Activated T-cell treated with anti-CD3 and anti-CD28 coated beads, Interleukin-2, amount 50 U/mL, for 72 hours (primary cell): ENCODE measurements at places on chromosomes 6 and 20.

- H3K4me3 ChIP-seq, result peak overlapping the region; percentile 84
- peaks cover 44% of the 10 kb centered on the region for H3K4me1 ChIP-seq
- H3K36me3 ChIP-seq, result peaks cover 3% of the 10 kb centered on the region
- H3K27ac ChIP-seq, result peak overlapping the region; percentile 87
Measured at GRCh38 chr6:117548797-117549301, 53.5 kb downstream of the GOPC start.

- no peak overlapping the region for H3K4me3 ChIP-seq
- H3K27ac ChIP-seq, result no peak overlapping the region
- H3K36me3 ChIP-seq, result no peaks in the 10 kb centered on the region
Measured at GRCh38 chr6:139640448-139640847, 266.0 kb upstream of the CITED2 start.

GRCh38 chr6:170462366-170463020 lies 90.6 kb downstream of the PSMB1 start:
- H3K27me3 ChIP-seq, result no peaks in the 10 kb centered on the region
- H3K4me3 ChIP-seq, result no peak overlapping the region
- H3K4me1 ChIP-seq, result peaks cover 5% of the 10 kb centered on the region
- DNase-seq, result no peak
- H3K27ac ChIP-seq, result no peak overlapping the region
- H3K36me3 ChIP-seq, result peaks cover 3% of the 10 kb centered on the region

DNA sequence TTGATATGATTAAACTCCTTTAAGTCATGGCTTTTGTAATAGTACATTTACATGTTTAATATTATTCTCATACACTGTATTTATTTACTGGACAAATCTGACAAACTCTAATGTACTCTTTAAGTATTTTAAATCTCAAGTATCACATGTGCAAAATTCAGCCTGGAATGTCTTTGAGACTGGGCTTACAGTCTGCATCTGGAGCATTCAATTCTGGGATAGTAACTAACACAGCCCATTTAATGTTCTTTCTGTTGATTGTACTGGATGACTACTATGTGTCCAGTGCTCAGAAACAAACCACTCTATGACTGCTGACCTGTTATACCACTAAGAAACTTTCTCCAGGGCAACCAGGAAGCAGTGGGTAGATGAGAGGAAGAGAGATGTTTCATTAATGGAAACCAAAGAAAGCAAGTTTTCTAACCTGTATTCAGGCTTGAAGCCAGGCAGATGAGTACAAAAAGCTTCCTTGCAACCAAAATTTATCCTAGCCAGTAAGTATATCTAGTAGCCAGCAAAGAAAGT lies 26.8 kb downstream of the FBXL4 start:
- peaks cover 10% of the 10 kb centered on the region for H3K36me3 ChIP-seq
- no peak overlapping the region for H3K4me3 ChIP-seq
- no peaks in the 10 kb centered on the region for H3K27me3 ChIP-seq
- H3K27ac ChIP-seq, result no peak overlapping the region
- no peak for DNase-seq

GRCh38 chr6:69622230-69622629 lies 174.6 kb downstream of the LMBRD1 start:
- H3K27me3 ChIP-seq, result peaks cover 2% of the 10 kb centered on the region
- H3K27ac ChIP-seq, result no peak overlapping the region
- H3K4me1 ChIP-seq, result no peaks in the 10 kb centered on the region
- H3K36me3 ChIP-seq, result no peaks in the 10 kb centered on the region

DNA sequence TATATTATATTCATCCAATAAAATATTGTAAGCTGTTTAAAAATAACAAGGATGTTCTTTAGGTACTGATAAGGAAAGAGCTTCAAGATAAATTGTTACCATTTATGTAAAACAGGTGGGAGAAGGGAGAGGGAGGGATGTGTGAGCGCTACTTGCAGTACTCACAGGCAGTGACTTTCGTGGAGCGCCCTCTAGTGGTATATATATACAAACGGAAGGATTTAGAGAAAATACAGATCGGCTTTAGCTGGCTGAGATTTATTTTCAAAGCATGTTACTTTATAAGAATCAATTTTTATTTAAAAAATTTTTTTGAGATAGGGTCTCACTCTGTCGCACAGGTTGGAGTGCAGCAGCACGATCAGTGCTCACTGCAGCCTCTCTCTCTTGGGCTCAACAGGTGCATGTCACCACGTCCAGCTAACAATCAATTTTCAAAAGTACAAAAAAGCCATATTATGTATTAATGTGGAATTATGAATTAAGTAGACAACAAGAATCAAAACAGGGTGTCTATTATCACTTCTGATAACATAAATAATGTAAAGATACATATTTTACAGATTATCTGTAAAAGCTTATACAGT lies 3.3 kb upstream of the MOG start:
- no peak overlapping the region for H3K4me3 ChIP-seq
- H3K36me3 ChIP-seq, result no peaks in the 10 kb centered on the region
- peak; percentile 51 for DNase-seq

GRCh38 chr20:50460115-50460607 lies 50.0 kb upstream of the PTPN1 start:
- H3K27ac ChIP-seq, result no peak overlapping the region
- H3K4me3 ChIP-seq, result no peak overlapping the region
- no peak for DNase-seq
- peaks cover 1% of the 10 kb centered on the region for H3K27me3 ChIP-seq

- no peaks in the 10 kb centered on the region for H3K36me3 ChIP-seq
- no peak overlapping the region for H3K4me3 ChIP-seq
- no peak for DNase-seq
- H3K27ac ChIP-seq, result no peak overlapping the region
- peaks cover 61% of the 10 kb centered on the region for H3K27me3 ChIP-seq
- peaks cover 17% of the 10 kb centered on the region for H3K4me1 ChIP-seq
Measured at GRCh38 chr6:1622220-1622850, 12.6 kb downstream of the FOXC1 start.

DNA sequence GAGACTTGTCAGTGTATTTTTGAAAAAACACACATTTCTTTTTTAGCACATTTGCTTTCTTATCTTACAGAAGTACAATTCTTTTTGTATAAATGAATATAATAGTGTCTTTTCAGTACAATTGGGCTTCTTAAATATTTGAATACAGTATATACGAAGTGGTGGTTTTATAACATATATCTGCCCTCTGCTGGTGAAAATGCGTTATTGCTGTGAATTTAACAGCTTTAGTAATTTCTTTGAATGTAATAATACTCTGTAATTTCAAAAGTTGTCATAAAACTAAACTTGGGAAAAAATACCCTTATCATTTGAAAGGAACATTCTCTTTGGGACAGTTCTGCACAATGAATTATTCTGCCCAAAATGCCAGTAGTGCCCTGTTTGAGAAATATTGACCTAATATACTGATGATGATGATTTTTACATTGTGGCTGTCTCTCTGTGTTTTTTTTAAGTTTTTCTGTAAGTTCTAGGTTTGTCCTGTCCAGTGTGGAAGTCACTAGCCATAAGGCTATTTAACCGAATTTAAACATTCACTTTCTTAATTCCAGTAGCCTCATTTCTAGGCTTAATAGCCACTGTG lies 19.0 kb downstream of the SMAP1 start:
- no peaks in the 10 kb centered on the region for H3K27me3 ChIP-seq
- peaks cover 28% of the 10 kb centered on the region for H3K4me1 ChIP-seq
- no peak overlapping the region for H3K4me3 ChIP-seq

GRCh38 chr6:6557886-6558285 lies 30.6 kb upstream of the LY86 start:
- DNase-seq, result no peak
- peaks cover 63% of the 10 kb centered on the region for H3K4me1 ChIP-seq
- no peaks in the 10 kb centered on the region for H3K36me3 ChIP-seq
- H3K27me3 ChIP-seq, result no peaks in the 10 kb centered on the region
- no peak overlapping the region for H3K27ac ChIP-seq

DNA sequence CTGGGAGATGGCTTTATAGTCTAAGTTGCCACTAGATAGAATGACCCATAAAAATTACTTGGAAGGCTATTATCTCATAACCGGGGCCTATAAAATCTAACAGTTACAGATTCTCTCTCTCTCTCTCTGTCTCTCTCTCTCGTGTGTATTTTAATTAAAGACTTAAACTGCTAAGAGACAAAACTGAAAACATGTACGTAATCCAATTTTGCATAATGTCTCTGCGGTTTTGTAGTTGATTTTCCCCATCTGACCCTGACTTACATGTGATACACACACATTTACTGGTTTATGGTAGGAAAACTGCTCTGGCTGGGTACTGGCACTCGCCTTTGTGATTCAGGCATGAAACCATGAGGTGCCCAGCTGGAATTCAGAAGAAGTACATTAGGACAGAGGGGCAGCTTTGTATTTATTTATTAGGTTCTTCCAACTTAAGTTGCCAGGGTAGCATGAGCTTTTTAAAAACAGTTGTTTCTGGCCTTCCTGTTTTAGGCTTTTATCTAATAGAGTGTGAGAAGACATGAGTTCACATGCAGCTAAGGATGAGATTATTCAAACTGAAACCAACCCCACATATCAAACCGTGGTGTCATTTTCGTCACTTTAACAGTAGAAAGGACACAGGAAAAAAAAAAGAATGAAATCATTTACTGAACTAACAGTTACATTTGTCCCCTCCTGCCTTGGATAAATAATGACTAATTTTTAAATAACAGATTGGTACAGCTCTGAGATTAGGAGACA lies 182.5 kb downstream of the GMPR start:
- peaks cover 64% of the 10 kb centered on the region for H3K4me1 ChIP-seq
- H3K4me3 ChIP-seq, result peak overlapping the region; percentile 82
- no peaks in the 10 kb centered on the region for H3K27me3 ChIP-seq

DNA sequence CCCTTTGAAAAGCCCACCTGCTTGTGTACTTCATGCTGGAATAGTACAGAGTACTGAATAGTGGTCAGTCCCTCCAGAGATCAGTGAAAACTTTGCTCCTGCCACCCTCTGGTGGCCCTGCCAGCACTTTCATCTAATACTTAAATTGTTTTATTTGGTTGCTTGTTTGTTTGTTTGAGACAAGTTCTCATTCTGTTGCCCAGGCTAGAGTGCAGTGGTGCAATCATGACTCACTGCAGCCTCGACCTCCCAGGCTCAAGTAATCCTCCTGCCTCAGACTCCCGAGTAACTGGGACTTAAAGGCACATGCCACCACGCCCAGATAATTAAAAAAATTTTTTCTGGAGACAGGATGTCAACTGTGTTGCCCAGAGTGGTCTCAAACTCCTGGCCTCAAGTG lies 9.1 kb downstream of the FAM83D start:
- H3K4me1 ChIP-seq, result peaks cover 14% of the 10 kb centered on the region
- peaks cover 14% of the 10 kb centered on the region for H3K36me3 ChIP-seq
- DNase-seq, result no peak
- no peak overlapping the region for H3K4me3 ChIP-seq
- no peak overlapping the region for H3K27ac ChIP-seq

DNA sequence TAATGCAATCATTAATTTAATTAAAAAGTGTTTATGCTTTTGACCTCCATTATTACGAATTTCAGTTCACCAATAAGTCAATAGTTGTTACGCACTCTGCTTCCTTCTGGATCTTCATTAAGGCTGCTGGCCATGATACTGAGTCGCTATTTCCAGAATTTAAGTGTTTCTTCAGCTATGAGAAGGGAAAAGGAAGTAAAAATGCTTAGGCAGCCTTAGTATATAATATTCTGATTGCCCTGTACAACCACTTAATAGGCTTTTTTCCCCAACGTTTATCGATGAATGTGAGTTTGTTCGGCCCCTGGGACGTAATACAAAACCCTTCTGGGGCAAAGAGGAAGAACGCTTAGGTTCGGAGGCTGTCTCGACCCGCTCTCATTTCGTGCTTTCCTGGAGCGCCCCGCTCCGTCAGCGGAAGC lies 644 bp downstream of the OARD1 start:
- H3K27me3 ChIP-seq, result no peaks in the 10 kb centered on the region
- DNase-seq, result no peak
- peaks cover 18% of the 10 kb centered on the region for H3K36me3 ChIP-seq
- peak overlapping the region; percentile 94 for H3K4me3 ChIP-seq
- peaks cover 45% of the 10 kb centered on the region for H3K4me1 ChIP-seq
- H3K27ac ChIP-seq, result peak overlapping the region; percentile 95

DNA sequence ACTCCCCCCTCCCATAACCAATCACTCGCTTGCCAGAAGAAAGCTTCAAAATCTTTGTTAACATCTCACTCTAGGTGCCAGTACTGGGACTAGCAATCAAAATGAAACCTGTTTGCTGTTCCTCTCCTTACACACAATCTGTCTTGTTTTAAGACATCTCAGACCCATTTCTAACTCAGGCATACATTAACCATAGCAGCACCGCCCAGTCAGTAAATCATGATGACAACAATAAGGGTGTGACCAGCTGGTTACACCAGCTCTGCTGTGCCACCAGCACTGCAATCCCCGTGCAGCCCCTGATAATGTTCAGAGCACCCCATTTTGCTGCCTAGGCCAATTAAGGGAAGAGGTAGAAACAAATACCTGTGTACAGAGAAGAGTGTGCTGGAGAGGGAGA lies 185.2 kb upstream of the TAB2 start:
- peaks cover 9% of the 10 kb centered on the region for H3K36me3 ChIP-seq
- H3K4me1 ChIP-seq, result peaks cover 39% of the 10 kb centered on the region
- H3K4me3 ChIP-seq, result peak overlapping the region; percentile 43
- no peaks in the 10 kb centered on the region for H3K27me3 ChIP-seq

DNA sequence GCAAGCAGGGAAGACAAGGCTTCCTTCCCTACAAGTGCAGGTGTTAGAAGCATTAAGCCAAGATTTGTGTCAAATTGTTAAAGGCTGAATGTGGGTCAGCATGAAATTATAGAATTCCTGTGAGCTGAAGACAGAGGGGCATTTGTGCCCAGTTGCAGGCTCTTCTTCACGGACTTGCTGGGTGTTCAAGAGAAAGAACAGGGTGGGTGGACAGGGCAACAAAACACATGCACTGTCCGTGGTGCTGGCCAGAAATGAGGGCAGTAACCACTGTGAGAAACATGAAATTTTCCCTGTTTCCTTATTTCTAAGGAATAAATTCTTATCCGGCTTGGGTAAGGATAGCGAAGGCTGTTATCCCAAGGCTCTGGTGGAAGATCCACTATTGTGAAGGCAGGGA lies 579.5 kb upstream of the HTR1E start:
- no peak overlapping the region for H3K4me3 ChIP-seq
- DNase-seq, result no peak
- H3K36me3 ChIP-seq, result no peaks in the 10 kb centered on the region
- no peak overlapping the region for H3K27ac ChIP-seq
- no peaks in the 10 kb centered on the region for H3K27me3 ChIP-seq

DNA sequence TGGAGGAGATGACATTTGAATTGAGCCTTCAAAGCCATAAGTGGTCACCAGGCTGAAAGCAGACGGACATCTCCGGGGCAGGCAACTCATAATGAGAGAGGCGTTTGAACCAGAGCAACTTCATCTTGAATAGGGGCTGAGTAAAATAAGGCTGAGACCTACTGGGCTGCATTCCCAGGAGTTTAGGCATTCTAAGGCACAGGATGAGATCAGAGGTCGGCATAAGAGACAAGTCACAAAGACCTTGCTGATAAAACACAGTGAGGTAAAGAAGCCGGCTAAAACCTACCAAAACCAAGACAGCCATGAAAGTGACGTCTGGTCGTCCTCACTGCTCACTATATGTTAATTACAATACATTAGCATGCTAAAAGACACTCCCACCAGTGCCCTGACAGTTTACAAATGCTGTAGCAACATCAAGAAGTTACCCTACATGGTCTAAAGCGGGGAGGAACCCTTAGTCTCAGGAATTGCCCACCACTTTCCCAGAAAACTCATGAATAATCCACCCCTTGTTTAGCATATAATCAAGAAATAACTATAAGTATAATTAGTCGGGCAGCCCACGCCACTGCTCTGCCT lies 194.7 kb upstream of the SOX4 start:
- peaks cover 18% of the 10 kb centered on the region for H3K27me3 ChIP-seq
- no peaks in the 10 kb centered on the region for H3K36me3 ChIP-seq
- H3K27ac ChIP-seq, result no peak overlapping the region
- H3K4me3 ChIP-seq, result no peak overlapping the region

- DNase-seq, result no peak
- no peaks in the 10 kb centered on the region for H3K27me3 ChIP-seq
- H3K27ac ChIP-seq, result peak overlapping the region; percentile 4
- peaks cover 49% of the 10 kb centered on the region for H3K4me1 ChIP-seq
- peaks cover 6% of the 10 kb centered on the region for H3K36me3 ChIP-seq
- H3K4me3 ChIP-seq, result no peak overlapping the region
Measured at GRCh38 chr6:137901454-137901853, 34.4 kb downstream of the TNFAIP3 start.
